ENCODE measurements at places on chromosomes 6 and 20.

GRCh38 chr6:44349904-44350649 is 7.6 kb downstream of the SPATS1 start:
- no peak for DNase-seq

GRCh38 chr20:53581444-53582250 is 12.0 kb downstream of the ZNF217 start:
- DNase-seq = peak; percentile 67

DNA sequence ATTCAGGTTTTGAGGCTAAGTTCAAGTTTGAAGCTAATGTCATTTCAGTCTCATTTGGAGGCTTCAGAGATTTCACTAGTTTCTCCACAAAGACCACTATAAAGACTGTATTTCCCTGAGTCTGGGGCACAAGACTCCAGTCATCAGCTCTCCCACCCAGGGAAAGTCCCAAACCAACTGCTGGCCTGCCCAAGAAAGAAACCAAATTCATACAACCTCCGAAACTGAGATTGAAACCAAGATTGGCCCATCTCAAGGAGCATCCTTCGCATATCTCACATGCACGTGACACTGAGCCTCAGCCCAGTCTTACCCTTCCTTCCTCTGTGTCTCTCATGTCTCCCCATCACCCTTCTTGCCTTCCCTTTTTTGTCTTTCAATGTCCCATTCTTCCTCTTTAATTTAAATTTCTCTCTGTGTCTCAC is 3.5 kb upstream of the LTA start:
- no peak for DNase-seq

DNA sequence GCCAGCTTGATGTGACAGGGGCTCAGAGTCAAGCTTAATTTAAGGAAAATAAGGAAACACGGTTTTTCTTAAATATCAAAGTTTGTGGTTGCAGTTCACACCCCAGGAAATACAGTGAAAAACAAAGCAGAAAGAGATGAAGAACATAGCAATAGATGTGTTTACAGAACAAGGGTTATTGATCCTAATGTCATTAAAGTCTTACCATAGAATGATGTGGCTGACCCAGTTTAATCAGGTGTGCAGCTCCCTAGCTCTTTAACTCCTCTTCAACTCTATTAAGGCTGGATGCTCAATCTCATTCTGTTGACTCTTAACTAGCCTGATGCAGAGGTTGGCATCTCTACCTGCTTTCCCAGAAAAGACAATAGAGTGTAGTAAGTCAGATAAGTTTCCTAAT is 7.5 kb upstream of the GTF3C6 start:
- DNase-seq = no peak

- DNase-seq = no peak
Measured at GRCh38 chr6:159085396-159085895, 40.7 kb upstream of the TAGAP start.

DNA sequence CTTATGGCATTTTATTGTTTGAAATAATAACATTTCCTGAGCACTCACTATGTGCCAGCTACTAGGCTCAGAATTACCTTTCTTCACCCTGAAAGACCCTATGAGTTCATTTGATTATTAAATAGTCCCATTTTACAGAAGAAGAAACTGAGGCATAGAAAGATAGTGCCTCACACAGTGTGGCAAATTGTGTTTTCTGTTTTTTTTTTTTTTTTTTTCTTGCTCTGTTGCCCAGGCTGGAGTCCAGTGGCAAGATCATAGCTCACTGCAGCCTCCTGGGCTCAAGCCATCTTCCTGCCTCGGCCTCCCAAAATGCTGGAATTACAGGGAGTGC is 59.7 kb upstream of the PTPN1 start:
- DNase-seq = no peak

DNA sequence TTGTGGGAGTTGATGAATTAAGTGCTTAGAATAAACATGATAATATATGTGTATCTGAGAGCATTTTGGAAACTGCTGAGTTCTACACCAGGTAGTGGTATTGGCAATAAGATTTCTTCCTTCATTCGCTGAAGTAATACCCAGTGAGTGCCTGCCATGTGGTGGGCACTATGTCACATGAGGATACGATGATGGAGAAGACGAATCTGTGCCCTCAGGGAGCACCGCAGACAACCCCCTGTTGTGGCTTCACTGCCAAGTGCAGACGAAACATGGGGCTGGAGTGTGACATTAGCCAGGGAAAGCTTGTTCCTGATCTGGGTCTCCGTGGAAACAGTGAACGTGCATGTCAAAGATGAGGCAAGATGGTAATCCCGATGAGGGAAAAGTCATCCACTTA is 7.9 kb downstream of the ZNF76 start:
- no peak for DNase-seq

GRCh38 chr20:37346535-37347346 is 801 bp downstream of the SRC start:
- peak; percentile 71 for DNase-seq

- no peak for DNase-seq
Measured at GRCh38 chr6:83071023-83071422, 3.6 kb downstream of the DOP1A start.

- no peak for DNase-seq
Measured at GRCh38 chr6:109676724-109677123, 14.3 kb downstream of the AK9 start.

GRCh38 chr20:826695-827323 is 6.7 kb upstream of the FAM110A start:
- no peak for DNase-seq

GRCh38 chr20:63829945-63830835 is 874 bp downstream of the ZBTB46 start:
- no peak for DNase-seq

DNA sequence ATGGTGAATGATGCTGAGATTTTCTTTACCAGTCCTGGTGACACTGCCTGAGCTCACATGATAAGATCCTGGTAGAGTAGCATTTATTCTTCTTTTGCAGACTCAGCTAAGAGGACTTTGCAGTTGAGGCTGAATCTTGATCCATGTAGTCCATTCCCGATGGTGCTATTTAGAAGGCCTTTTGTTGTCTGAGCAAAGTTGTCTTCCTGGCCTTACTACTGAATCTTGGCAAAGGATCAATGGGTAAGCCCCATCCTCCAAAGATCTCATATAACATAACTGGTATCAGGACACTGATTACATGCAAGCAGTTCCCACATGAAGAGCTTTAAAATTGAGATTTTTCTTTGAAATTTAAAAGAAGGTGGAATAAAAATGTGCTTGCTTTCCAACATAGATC is 291.6 kb downstream of the SOX4 start:
- DNase-seq = no peak

GRCh38 chr6:71706523-71706922 is 179.8 kb upstream of the RIMS1 start:
- DNase-seq = no peak

GRCh38 chr6:42038811-42039408 is 11.4 kb upstream of the TAF8 start:
- no peak for DNase-seq

- DNase-seq = no peak
Measured at GRCh38 chr6:141472162-141472928, 660.4 kb upstream of the GJE1 start.

GRCh38 chr20:19911810-19912382 is 105.3 kb upstream of the NAA20 start:
- DNase-seq = peak; percentile 27

DNA sequence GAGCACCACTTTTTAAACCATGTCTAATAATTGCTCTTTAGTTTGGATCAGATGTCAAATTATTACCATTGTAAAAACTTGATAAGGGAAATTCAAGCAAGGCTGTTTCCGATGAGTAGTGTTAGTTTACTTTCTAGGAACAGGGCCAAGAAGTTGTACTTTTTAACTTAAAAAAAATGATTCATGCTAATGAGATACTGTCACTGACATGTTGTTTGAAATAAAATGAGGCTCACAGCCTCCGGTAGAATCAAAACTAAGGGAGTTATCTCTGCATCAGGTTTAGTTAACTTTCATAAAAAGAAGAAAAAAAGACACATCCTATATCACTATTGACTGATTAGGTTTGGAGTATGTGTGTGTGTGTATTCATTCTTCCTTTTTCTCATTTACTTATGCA is 55.2 kb upstream of the SUPT3H start:
- DNase-seq = no peak

DNA sequence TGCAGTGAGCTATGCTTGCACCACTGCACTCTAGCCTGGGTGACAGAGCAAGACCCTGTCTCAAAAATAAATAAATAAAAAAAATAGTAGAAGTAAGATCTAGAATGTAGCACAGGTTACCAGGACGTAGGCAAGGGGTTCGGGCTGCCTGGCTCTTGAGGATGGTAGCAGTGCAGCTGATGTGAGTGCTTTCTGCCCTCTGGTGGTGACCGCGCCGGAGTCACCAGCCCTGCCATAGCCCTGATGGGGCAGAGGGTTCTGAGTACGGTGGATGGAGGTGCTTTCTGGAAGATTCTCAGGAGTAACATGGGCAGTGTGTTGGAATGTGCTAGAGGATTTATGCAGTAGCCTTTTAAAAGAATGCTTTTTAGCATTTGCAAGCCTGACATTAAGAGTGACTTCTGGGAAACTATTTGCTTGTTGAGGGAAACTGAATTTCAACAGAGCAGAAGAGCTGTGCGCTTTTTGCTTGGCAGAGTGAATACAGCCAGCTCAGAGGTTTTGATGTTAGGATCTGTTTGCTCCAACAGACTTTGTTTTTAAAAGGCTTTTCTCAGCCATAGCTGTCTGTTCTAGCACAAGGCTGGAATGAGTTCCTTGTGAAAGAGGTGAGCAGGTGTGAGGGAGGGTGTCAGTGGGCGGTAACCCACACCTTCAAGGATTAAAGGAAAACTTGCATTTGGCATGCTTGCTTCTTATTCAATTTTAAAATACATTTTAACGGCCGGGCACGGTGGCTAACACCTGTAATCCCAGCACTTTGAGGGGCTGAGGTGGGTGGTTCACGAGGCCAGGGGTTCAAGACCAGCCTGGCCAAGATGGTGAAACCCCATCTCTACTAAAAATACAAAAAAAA is 65.9 kb downstream of the PTPN1 start:
- DNase-seq = peak; percentile 82

GRCh38 chr6:117237561-117237960 is 27.8 kb upstream of the VGLL2 start:
- no peak for DNase-seq

DNA sequence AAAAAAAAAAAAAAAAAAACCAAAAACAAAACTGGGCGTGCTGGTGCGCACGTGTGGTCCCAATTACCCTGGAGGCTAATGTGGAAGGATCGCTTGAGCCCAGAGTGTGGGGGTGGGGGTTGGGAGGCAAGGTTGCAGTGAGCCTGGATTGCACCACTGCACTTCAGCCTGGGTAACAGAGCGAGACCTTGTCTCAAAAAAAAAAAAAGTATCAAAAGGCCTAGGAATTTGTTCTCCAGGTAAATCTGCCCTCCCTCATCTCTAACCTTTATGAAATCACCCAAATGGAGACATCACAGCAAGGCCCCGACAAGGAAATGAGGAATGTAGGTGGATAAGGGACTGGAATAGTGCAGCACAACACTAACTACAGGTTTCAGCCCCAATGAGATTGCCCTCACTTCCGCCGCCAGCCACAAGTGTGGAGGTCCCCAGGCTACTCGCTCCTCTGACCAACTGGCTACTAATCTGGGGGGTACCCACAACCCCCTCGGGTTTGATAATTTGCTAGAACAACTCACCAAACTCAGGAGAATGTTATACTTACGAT is 36.8 kb upstream of the DDR1 start:
- DNase-seq = no peak

GRCh38 chr6:168950858-168951214 is 302.8 kb downstream of the THBS2 start:
- no peak for DNase-seq

DNA sequence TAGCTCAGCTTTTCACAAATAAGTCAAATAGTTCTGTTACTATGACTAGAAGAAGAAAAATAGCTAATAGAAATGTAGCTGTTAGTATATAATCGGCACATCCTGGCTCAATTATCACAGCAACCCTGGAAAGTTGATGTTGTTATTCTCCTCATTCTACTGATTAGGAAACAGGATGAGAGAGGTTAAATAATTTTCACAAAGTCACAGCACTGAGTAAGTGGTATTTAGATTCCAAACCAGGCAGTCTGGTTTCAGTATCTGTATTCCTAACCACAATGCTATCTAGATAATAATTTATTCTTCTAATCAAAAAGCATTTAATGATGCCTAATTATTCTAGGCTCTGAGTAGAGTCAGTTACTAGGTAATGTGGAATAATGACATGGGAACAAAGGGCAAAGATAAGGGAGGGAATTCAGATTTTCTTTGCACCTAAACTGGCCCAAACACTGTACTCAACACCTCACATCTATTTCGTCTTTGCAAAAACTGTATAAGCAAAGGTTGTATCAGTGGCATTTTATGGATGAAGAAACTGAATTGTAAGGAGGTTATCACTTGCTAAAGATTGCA is 51.3 kb downstream of the PDE7B start:
- no peak for DNase-seq

GRCh38 chr6:161435748-161436070 is 161.8 kb upstream of the AGPAT4 start:
- DNase-seq = no peak

- DNase-seq = no peak
Measured at GRCh38 chr20:12175538-12175937, 257.8 kb downstream of the BTBD3 start.

GRCh38 chr20:51439160-51439689 is 103.3 kb downstream of the NFATC2 start:
- DNase-seq = no peak

GRCh38 chr20:38029453-38029852 is 3.8 kb downstream of the TTI1 start:
- DNase-seq = no peak

DNA sequence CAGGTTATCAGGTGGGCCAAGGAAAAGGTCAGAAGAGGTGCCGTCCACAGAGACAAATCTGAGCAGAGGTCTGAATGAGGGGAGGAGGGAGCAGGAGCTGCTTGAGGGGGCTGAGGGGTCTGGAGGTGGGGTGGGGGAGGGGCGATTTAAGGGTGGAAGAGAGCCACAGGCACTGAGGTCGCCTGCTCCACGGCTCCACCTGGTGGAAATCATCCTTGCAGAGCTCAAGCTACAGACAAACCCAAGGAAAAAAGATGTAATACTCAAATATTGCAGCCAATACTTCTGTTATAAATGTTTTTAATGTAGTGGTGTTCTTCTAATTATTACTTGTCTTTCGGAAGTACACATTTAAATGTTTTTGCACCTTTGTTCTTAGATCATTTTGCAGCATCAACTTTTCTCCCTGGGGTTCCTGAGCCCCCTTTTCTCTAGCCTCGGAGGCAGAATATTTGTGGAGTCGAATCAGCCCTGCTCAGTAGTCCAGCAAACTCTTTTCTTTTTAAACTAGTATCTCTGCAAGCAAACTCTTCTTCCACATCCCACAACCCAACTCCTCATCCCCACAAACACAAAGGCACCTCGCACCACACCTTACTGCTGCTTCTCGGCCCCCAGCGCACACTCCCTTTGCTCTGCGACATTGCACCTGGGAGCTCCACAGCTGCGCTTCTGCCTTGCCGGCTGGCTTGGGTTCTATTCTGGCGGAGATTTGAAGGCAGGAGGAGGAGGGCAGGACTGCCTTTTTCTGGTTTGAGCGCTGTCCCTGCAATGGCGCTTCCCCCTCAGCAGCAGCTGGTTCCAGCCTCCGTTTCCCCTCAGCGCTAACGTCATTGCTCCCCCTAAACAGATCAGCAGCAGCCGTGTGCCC is 51.0 kb upstream of the TFAP2A start:
- no peak for DNase-seq

GRCh38 chr6:120111001-120111400 is 761.4 kb upstream of the MAN1A1 start:
- no peak for DNase-seq

Measured in suprapubic skin (tissue), 4 donors.